SW 1271 (cell line): ENCODE measurements at places on chromosomes 11 and 22.

DNA sequence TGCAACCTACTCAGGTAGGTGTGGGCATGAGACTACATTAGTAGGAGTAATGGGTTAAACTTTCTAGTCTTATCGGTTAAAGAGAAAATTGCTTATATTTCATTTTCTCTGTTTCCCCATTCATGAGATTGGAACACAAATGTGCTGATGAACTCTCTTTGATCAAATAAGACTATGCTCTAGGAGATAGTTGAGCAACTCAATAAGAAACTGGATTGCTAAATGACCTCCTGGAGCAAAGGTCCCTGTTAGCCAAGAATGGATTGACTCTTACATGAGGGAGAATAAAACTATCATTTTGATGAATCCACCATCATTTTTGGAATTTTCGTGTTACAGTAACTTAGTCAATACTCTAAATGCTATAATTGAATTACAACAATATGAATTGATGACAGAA lies 11.1 kb upstream of the NOX4 start:
- DNase-seq: no peak

DNA sequence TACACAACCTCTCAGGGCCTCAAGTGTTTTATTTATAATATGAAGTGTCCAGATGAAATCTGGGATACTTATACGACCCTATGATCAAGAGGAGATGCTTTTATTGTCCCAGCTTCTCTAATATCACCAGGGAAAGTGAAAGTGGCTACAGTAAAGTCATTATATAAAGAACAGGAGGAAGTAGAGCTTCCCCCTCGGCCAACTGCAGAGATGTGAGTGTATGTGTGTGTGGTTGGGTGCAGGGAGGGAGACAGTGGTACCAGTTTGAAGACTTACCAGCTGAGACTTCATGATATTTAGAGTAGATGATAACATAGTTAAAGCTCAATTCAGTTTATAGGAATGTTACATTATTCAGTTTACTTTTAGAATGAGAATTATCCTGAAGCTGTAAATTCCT lies 373.6 kb upstream of the DDI1 start:
- DNase-seq: no peak

GRCh38 chr22:33620085-33620484 lies 300.2 kb downstream of the LARGE1 start:
- no peak for DNase-seq

- no peak for DNase-seq
Observed at GRCh38 chr22:49561976-49562375, 265.7 kb downstream of the BRD1 start.

- no peak for DNase-seq
Observed at GRCh38 chr11:99632969-99633368, 612.2 kb downstream of the CNTN5 start.

DNA sequence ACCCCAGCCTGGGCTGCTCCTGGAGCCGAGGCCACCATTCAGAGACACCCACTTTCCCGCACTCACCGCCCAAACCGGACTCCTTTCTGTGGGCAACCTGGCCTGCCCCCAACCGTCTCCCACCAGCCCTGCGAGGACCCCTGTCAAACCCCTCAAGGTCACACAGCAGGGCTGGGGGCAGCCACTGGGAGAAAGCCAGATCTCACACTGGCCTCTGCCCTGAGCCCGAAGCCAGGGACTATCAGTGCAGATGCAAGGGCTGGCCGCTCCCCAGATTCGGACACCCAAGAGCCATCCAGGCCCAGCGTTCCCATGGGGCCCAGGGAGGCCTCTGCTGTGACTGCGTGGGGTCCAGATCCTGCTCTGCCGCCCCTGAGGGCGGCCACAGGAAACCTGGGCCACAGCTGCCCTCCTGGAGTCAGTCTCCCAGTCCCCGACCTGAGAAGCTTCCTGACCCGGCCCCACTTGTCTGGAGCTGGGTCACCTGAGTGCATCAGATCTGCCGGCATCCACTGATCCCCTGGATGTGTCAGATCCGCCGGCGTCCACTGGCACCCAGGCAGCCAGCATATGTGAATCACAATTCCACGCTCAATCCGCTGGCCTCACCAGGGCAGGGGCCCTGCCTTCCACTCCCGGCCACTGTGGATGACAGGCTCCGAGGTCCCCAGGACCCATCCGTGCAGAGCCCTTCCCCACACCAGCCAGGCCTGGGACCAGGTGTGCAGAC lies 139.7 kb downstream of the BRD1 start:
- no peak for DNase-seq

- DNase-seq: no peak
Observed at GRCh38 chr11:119727523-119728151, 1.4 kb downstream of the NECTIN1 start.

GRCh38 chr11:63521896-63522295 lies 14.7 kb upstream of the PLAAT4 start:
- DNase-seq: no peak

GRCh38 chr11:46898396-46899095 lies 19.8 kb downstream of the LRP4 start:
- no peak for DNase-seq

- DNase-seq: no peak
Observed at GRCh38 chr11:131201674-131202073, 168.7 kb upstream of the NTM start.

DNA sequence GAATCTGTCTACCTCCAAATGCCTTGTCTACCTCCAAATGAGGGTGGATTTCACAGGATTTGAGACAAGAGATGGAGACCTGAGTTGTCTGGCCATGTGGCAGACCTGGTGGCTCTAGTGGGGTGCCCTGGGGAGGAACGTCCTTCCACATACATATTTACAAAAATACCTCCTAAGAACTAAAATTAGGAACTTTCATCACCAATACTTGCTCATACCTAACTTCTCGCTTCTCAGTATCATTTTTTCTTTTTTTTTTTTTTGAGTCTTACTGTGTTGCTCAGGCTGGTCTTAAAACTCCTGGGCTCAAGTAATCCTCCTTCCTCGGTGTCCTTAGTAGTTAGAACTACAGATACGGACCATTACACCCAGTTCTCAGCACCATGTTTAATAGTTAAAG lies 117.9 kb downstream of the MED15 start:
- DNase-seq: no peak
